ENCODE measurements at places on chromosomes 2 and 18.

GRCh38 chr18:23283916-23284430 lies 148.7 kb downstream of the CABLES1 start:
- DNase-seq = no peak

DNA sequence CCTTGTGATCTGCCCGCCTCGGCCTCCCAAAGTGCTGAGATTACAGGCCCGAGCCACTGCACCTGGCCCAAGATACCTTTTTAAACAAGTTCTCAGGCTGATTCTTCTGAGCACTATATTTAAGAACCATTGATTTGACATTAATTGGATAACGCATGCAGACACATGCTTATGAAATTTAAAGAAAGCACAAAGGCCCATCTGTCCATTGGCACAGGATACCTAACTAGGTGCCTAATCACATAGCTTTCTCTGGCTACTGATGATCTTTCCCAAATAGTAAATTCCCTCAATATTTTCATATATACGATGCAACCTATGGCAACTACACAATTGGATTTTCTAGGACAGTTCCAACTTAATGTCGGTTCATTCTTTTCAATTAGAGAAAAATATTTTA lies 62.5 kb upstream of the STAM2 start:
- DNase-seq = no peak

- no peak for DNase-seq
These were observed 59.7 kb downstream of the EPC2 start for GRCh38 chr2:148704247-148704646.

DNA sequence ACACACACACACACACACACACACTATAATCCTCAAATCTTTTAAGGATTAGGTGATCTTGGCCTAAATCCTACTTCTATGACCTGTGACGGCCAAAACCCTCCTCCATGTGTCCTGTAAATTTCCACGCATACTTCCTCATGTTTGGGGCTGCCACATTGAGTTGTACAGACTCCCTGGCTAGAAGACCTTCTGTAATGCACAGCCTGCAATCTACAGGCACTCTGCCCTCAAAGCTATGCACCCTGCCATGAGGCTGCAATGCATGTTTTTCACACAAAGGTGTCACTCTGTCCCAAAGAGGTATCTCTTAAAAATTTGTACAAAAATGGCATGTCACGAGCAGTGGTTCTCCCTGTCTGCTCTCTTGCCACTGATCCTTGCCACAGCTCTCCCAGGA lies 26.4 kb upstream of the B4GALT6 start:
- no peak for DNase-seq

Data from activated CD8-positive, alpha-beta memory T cell treated with anti-CD3 and anti-CD28 coated beads, Interleukin-2, amount 50 U/mL, for 4 hours (primary cell).